ENCODE measurements at places on chromosomes 1 and 21.

GRCh38 chr1:92480200-92480812 lies 6.4 kb downstream of the GFI1 start:
- DNase-seq, result no peak

DNA sequence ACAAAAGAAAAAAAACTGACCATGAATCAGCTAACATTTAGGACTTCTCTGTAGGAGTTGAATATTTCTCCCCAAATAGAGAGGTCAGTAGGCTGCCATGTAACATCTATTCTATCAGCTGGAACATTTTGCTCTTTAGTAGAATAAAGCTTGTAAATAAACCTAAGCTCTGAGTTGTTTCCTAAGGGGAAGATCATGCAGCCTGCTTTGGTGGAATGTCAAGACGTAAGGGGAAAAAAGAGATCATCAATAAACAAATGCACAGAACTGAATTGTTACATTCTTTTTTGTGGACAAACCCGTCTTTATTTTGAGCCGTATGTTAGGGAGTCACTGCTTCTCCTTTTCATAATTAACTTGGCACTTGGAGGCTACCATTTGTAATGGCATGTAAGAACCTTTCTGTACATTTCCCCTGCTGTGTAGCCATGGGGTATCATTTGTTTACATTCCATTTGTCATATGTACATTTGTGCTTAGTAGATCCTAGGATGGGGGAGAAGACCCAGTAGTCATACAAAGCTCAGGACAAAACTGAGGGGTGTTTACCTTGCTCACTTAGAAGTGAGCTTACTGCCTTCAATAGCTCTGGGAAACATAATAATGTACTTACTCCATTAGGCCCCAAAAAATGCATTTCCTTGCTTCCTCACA lies 10.8 kb upstream of the PALMD start:
- DNase-seq, result no peak

- DNase-seq, result no peak
Measured at GRCh38 chr1:32487182-32487581, 22.3 kb downstream of the ZBTB8B start.

- DNase-seq, result no peak
Measured at GRCh38 chr1:116502671-116503314, 68.0 kb downstream of the CD58 start.

DNA sequence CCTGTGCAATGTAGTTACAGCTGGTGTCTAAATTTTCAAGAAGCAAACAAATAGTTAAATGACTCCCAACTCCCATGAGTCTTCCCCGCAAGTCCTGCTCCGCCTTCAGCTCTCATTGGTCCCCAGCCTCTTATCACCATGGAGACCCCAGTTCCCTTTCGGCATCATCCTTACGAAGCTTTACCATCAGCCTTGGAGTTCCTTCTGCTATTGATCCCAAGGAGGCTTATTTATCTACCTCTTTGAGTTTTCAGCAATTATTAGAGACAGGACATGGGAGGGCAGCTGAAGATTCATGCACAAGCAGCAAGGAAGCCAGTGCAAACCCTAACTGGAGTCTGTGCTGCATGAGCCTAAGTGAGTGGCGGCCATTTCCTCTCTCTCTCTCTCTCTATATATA lies 12.3 kb downstream of the KCNA2 start:
- no peak for DNase-seq

All from T-helper 1 cell (primary cell).